AG09319 (cell line): ENCODE measurements at places on chromosomes 1 and 21.

GRCh38 chr1:2987773-2988172 lies 33.5 kb upstream of the ACTRT2 start:
- no peak for DNase-seq

DNA sequence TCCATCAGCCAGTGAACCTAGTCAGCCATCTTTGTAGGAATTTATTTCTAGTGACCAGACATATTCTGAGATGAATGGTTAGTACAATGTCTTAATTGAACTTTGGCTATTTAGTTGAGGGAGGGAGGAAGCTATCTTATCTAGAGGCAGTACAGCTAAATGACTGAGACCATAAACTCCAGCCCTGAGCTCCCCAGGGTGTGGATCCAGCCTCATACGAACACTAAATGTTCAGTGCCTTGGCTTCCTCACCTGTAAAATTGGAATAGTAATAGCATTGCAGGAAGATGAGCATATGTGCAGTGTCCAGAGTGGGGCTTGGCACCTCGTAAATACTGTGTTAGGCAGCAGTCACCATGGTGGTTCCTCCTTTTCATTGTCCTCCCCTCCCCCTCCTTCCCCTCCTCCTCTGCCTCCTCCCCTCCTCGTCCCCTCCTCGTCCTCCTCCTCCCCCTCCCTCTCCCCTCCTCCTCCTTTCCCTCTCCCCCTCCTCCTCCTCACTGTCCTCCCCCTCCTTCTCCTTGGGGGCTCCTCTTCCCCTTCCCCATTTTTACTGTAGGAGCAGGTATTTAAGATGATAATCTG lies 108.2 kb downstream of the GALNT2 start:
- no peak for DNase-seq

DNA sequence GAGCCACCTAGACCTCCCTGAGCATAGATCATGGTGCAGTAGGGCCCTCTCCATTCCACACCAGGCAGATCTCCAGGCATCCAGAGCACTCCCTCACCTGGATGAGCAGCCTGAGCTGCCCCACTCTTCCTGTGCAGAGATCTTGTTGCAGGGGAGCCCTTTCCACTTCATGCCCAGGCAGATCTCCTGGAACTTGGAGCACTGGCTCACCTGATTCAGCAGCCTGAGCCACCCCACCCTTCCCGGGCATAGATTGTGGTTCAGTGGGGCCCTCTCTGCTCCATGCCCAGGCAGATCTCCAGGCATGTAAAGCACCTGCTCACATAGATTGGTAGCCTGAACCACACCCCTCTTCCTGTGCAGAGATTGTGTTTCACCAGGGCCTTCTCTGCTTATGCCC lies 78.0 kb downstream of the SEC16B start:
- no peak for DNase-seq

DNA sequence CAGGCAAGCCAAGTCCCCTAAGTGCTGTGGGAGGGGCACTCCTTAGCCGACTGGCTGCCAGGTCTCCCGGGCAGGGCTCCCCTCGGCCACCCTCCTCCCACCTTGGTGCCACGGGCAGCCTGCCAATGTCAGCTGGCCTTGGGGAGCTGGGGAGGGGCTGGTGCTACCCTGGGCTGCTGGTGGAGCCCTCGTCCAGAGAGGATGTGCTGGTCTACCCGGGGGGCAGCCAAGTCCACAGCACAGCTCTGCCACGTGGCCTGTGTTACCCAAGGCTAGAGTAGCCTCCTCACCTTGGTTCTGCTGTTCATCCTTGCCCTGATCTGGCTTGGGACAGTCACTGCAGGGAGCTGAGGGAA lies 42.9 kb downstream of the CRYAA start:
- DNase-seq: no peak

- DNase-seq: no peak
Observed at GRCh38 chr1:228749765-228750164, 14.5 kb downstream of the RHOU start.

DNA sequence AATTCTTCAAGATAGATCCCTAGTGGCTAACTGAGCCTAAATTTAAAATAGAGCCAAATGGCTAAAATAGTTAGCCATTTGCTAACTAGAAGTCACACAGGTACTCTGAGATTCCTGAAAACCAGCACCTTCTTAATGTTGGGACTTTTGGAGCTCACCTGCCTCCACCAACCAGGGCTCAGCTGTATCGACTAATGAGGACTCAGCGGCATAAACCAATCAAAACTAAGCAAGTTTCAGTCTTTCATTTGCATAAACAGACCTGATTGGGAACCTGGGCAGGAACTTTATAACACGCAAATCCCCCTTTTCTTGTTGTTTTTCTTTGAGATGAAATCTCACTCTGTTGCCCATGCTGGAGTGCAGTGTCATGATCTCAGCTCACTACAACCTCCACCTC lies 28.5 kb downstream of the TNFRSF9 start:
- DNase-seq: no peak

- no peak for DNase-seq
Observed at GRCh38 chr1:151613282-151613780, 1.5 kb downstream of the SNX27 start.

GRCh38 chr1:230351983-230352382 lies 74.1 kb downstream of the PGBD5 start:
- DNase-seq: no peak

DNA sequence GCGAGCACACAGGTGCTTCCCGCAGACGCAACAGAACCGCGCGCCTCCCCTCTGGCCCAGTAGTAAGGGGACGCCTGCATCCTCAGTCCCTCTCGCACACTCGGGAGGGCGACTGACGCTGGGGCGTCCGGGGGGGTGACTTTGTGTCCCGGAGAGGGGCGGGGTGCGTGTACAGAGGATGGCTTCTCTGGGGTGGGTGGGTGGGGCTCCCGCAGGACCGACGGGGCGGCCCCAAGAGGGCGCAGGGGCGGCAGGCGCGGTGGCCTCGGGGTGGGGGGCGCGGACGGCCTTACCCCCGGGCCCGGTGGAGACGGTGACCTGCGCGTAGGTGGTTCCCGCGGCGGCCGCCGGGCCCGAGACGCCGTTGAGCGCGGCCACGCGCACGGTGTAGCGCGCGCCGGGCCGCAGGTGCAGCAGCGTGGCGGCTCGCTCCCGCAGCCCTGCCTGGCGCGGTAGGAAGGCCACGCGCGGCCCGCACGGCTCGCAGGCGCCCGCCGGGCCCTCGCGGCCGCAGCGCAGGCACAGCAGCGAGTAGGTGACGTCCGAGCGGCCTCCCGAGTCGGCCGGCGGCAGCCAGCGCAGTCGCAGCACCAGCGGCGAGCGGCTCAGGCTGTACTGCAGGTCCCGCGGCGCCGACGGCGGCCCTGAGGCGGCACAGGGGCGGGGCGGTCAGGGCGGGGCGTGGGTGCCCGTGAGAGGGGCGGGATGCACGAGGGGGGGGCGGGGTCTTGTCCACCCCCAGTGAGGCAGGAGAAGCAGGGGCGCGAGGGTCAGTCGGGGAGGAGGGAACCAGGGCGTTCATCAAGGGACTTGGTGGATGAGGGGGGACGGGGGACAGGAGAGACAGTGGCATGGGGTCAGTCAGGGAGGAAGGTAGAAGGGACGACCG lies 12.1 kb downstream of the EPHA10 start:
- DNase-seq: no peak

DNA sequence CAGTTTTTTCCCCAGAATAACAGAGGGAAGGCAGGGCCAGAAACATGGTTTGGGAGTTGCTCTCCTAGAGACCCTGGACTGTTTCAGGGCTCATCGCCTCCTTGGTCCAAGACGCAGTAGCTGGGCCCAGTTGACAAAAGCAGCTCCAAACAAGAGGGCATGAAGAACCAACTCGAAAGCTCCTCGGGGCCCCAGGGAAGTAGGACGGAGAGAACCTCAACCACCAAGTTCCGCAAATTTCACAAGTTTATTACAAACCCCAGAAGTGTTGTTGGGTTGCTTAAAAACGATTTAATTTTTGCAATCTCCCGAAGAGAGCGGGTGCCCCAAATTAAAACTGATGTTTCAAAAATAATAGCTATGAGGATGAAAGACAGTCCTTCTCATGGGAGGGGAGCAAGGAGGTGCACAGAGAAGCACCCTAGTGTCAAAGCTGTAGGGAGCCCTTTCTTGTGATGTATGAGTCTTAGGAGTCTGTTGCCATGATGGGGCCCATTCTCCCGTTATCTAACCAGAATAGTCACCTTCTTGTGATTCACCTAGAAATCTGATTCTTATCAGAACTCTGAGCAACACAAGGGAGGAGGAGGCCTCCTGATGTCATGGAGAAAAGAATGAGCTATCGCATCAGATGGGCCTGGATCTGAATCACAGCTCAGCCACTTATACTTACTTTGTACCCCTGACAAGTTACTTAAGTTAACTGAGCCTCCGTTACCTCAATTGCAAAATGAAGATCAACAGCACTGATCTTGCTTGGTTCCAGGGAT lies 165.7 kb upstream of the IRF2BP2 start:
- no peak for DNase-seq

DNA sequence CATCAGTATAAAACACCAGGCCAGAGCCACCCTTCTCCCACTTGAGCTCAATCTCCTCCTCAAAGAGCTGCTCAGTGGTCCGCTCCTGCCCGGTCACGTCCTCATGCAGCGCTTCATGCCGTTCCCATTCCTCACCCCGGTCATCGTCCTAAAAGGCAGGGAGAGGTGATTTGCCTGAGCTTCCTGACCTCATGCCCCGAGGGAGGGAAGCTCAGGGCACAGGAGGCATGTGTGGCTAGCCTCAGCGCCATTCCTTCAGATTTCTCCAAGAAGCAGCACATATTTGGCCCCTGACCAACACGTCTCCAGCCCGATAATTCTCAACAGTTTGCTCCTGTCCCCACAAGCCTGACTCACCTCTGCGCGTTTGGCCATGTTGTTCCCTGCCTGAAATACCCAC lies 4.2 kb upstream of the GPN2 start:
- no peak for DNase-seq

- no peak for DNase-seq
Observed at GRCh38 chr1:55774446-55774845, 559.3 kb upstream of the USP24 start.

GRCh38 chr1:159791031-159791430 lies 10.3 kb downstream of the DUSP23 start:
- no peak for DNase-seq

DNA sequence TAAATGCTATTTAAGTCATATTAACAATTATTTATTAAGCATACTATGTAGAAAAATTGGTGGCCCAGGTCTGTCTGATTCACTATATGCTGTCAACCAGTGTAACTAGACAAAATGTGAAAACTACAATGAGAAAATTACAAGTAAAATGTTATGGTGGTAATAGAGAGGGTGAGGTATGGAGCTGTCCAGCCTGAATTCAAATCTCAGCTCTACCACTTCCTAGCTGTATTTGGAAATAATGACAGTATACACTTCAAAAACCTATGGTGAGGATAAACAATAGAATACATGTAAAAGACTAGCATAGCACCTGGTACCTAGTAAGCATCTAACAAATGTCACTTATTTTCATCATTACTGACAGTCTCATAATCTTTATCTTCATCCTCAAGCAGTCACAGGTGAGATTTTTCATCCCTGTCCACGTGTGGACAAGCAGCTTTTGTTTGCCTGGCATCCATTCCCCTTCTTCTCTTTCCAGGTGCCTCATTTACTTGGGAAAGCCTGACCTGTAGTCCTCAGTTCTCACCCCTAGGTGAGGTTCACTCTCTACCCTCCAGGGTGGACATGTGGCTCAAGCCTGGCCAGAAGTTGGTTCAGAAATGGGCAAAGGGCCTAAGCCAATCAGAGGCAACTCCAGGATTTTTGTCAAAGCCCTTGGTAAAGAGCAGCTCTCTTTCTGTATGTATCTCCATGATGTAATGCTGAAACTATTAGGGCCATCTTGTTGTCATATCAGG lies 29.5 kb downstream of the EGLN1 start:
- DNase-seq: no peak
